ENCODE measurements at places on chromosomes 16 and 17. TPM values are rescaled to one million over a fixed set of nuclear protein-coding genes. Genes with fewer than 3 reads are reported as not detected.

GRCh38 chr16:12092544-12092921, 116.0 kb downstream of the SNX29 start:
- no peaks in the 10 kb centered on the region for H3K27me3 ChIP-seq
- no peak overlapping the region for H3K27ac ChIP-seq
- peaks cover 3% of the 10 kb centered on the region for H3K36me3 ChIP-seq
- no peak overlapping the region for H3K4me3 ChIP-seq
- no peak for DNase-seq

ST6GALNAC2 gene
- 1.9 TPM for total RNA-seq

- no peaks in the 10 kb centered on the region for H3K36me3 ChIP-seq
- peaks cover 42% of the 10 kb centered on the region for H3K4me1 ChIP-seq
- H3K27me3 ChIP-seq: peaks cover 3% of the 10 kb centered on the region
- peak overlapping the region; percentile 94 for H3K27ac ChIP-seq
- peak overlapping the region; percentile 66 for H3K4me3 ChIP-seq
- peak; percentile 21 for DNase-seq
Observed at GRCh38 chr16:49596068-49596467, 222.5 kb downstream of the C16orf78 start.

SHCBP1 gene
- 5.8 TPM for total RNA-seq

DNA sequence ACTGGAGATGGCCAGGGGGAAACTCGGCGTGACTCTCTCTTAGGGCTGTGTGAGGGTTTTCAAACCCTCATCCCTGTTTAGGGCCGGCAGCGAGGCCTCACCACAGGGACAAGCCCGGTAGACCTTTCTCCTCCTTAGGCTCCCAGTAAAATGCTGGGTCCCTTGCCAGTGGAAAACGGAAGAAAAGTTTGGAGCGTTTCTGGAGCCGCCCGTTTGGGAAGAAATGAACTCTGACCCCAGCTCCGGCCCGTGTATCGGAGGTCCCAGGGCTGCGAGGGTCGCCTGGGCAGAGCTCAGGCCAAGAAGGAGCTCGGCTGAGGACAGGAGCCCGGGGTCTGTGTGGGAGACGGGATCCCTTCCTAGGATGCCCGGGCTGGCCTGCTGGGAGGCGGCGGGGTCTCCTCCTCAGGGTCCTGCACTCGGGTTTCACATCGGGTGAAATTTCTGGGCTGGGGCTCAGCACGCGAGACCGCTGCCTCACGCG, 23.2 kb downstream of the ZNF213 start:
- no peak for DNase-seq
- H3K27ac ChIP-seq: peak overlapping the region; percentile 77
- H3K4me3 ChIP-seq: peak overlapping the region; percentile 80
- H3K36me3 ChIP-seq: no peaks in the 10 kb centered on the region
- peaks cover 21% of the 10 kb centered on the region for H3K4me1 ChIP-seq

GRCh38 chr17:60006160-60006559, 41.6 kb upstream of the RNFT1 start:
- H3K36me3 ChIP-seq: no peaks in the 10 kb centered on the region
- H3K27me3 ChIP-seq: peaks cover 26% of the 10 kb centered on the region
- H3K4me1 ChIP-seq: no peaks in the 10 kb centered on the region
- H3K4me3 ChIP-seq: no peak overlapping the region
- H3K27ac ChIP-seq: no peak overlapping the region

DNA sequence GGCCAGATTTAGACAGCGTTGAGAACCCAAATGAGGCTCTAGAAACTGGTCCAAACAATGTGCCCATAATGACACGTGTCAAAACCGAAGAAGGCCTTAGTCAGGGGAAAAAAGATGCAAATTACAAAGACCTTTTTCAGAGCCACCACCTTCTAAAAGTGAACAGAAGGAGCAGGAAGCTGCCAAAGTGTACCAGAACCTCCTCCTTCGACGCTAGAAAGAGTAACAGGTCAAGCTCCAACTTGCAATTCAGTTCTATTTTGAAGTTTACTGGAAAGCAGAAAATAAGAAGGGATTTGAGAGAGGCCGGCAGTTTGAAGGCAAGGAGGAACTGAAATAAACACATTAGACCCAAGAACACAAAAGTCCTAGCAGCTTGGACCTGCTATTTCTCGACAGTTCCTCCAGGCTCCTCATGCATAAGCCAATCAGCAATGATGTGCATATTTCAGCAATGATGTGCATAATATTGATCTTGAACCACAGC, 61.8 kb downstream of the XYLT1 start:
- no peaks in the 10 kb centered on the region for H3K27me3 ChIP-seq
- H3K27ac ChIP-seq: no peak overlapping the region
- no peak overlapping the region for H3K4me3 ChIP-seq

PEX12 gene
- 6.9 TPM for total RNA-seq

DNA sequence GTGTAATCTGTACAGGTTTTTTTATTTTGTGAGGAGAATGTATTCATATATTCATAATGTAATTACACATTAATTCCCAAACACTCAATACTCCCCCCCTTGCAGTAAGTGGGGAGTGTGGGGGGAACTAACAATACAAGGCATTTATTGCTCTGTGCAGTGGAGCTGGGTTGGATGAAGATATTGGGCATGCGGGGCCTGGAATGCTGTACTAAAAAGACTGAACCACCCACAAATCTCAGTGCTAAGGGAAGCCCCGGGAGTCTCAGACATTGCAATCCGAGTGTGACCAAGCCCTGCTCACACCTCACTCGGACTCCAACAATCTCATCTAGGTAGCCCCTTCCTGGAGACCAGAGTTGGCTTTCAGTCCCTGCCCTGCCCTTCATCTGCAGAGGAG, 6.0 kb downstream of the PLLP start:
- H3K4me3 ChIP-seq: no peak overlapping the region
- DNase-seq: no peak
- H3K4me1 ChIP-seq: peaks cover 25% of the 10 kb centered on the region
- H3K36me3 ChIP-seq: no peaks in the 10 kb centered on the region
- no peak overlapping the region for H3K27ac ChIP-seq

NAGS gene
- total RNA-seq: 0.29 TPM

HYDIN gene
- not detected for total RNA-seq

- H3K36me3 ChIP-seq: no peaks in the 10 kb centered on the region
- peak overlapping the region; percentile 78 for H3K27ac ChIP-seq
- H3K4me1 ChIP-seq: peaks cover 27% of the 10 kb centered on the region
- H3K27me3 ChIP-seq: no peaks in the 10 kb centered on the region
- no peak for DNase-seq
- H3K4me3 ChIP-seq: peak overlapping the region; percentile 73
Observed at GRCh38 chr16:30996985-30997724, 12.1 kb downstream of the HSD3B7 start.

DNA sequence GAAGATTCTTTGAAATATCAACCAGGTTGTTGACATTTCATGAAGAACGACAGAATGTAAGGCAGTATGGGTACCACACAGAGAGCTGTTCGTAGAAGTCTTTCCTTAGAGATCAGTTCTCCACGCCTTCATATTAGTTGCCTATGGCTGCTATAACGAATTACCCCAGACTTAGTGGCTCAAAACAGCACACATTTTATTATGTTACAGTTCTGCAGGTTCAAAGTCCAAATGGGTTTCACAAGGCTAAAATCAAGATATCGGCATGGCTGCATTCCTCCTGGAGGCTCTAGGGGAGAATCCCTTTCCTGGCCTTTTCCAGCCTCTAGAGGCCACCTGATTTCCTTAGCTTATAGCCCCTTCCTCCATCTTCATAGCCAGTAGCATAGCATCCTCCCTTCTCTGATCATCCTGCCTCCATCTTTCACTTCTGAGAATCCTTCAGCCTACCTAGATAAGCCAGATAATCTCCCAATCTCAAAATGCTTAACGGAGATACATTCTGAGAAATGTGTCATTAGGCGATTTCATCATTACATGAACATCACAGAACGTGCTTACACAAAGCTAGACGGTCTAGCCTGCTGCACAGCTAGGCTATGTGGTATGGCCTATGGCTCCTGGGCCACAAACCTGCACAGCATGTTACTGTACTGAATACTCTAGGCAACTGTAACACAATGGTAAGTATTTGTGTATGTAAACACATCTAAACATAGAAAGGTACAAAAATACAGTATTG, 26.0 kb downstream of the ERCC4 start:
- DNase-seq: no peak
- no peaks in the 10 kb centered on the region for H3K27me3 ChIP-seq
- no peak overlapping the region for H3K4me3 ChIP-seq
- no peak overlapping the region for H3K27ac ChIP-seq
- peaks cover 41% of the 10 kb centered on the region for H3K36me3 ChIP-seq
- H3K4me1 ChIP-seq: no peaks in the 10 kb centered on the region

DNA sequence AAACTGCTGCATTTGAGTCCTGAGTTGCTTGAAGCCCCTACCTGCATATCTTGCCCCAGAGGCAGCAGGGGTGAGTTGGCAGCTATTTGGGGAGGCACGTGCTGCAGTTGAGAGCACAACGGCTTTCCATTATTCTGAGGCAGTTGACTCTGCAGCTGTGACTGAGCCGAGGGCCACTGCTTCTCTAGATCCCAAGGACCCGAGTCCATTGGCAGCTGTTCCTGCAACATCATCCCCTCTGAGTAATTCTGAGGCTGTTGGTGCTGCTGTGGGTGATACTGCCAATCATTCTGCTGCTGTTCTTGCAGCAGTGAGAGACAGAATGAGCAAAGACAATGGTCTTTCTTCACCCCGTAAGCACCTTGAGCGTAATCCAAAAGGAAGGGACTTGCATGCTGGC, 12.7 kb downstream of the TERF2IP start:
- H3K4me3 ChIP-seq: no peak overlapping the region
- peaks cover 34% of the 10 kb centered on the region for H3K36me3 ChIP-seq
- no peak for DNase-seq
- no peaks in the 10 kb centered on the region for H3K27me3 ChIP-seq
- no peaks in the 10 kb centered on the region for H3K4me1 ChIP-seq
- no peak overlapping the region for H3K27ac ChIP-seq

DNA sequence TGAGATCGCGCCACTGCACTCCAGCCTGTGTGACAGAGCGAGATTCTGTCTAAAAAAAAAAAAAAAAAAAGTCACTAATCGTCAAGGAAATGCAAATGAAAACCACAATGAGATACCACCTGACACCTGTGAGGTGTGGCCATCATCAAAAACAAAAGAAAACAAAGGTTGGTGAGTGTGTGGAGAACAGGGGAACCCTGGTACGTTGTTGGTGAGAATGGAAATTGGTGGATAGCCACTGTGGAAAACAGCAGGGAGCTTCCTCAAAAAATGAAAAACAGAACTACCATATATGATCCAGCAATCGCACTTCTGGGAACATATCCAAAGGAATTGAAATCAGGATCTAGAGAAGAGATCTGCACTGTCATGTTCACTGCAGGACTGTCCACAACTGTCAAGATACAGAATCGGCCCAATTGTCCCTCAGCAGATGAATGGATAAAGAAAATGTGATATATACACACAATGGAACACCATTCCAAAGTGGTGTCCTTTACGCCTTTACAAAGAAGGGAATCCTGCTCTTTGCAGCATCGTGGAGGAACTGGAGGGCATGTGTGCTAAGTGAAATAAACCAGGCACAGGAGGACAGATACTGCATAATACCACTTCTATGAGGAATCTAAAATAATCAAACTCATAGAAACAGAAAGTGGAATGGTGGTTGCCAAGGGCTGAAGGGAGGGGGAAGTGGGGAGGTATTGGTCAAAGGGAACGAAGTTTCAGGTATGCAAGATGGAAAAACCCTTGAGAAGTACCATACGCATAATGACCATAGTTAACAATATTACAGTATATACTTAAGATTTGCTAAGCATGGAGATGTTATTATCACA, 63.5 kb upstream of the PLCG2 start:
- no peak overlapping the region for H3K4me3 ChIP-seq
- no peaks in the 10 kb centered on the region for H3K36me3 ChIP-seq
- no peak overlapping the region for H3K27ac ChIP-seq
- peaks cover 14% of the 10 kb centered on the region for H3K4me1 ChIP-seq
- H3K27me3 ChIP-seq: peaks cover 10% of the 10 kb centered on the region

CDH13 gene
- 30.7 TPM for total RNA-seq

OR1F1 gene
- not detected for total RNA-seq

DNA sequence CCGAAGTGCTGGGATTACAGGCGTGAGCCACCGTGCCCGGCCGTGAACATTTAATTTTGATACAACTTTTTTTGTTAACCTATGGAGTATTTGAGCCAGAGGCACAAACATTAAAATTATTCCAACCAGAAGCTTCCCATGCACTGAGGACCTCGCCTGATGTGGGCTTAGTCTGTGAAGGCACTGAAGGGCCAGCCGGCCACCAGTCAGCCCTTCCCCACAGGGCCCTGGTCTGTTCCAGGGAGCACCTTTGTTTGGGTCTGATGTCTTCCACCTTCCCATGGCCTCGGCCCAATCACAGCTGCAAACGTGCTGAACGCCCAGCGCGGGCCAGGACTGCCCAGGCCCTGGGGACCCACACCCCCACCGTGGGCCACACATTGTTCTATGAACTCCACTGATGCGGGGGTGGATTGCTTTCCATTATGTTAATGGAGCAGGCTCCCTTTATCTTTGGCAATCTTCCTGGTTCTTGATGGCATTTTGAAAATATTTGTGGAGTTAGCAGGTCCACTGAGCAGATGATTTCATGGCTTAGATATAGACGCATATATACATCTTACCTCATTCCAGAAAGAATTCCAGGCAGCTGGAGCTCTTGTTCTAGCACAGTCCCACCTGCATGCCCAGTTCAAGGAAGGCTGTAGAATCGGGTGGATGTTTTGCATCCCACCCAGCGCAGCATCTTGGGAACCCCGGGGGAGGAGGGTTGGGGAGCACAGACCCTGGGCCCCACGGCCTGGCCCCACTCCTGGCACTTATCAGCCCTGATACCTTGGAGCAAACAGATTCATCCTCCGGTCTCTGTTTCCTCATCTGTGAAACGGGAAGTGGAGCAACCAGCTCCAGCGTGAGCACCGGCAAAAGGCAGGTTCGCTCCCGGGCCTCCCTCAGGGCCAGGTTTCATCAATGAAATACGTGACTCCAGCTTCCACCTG, 14.5 kb downstream of the SPIRE2 start:
- no peaks in the 10 kb centered on the region for H3K27me3 ChIP-seq
- no peak for DNase-seq
- H3K36me3 ChIP-seq: no peaks in the 10 kb centered on the region
- no peak overlapping the region for H3K4me3 ChIP-seq

DNA sequence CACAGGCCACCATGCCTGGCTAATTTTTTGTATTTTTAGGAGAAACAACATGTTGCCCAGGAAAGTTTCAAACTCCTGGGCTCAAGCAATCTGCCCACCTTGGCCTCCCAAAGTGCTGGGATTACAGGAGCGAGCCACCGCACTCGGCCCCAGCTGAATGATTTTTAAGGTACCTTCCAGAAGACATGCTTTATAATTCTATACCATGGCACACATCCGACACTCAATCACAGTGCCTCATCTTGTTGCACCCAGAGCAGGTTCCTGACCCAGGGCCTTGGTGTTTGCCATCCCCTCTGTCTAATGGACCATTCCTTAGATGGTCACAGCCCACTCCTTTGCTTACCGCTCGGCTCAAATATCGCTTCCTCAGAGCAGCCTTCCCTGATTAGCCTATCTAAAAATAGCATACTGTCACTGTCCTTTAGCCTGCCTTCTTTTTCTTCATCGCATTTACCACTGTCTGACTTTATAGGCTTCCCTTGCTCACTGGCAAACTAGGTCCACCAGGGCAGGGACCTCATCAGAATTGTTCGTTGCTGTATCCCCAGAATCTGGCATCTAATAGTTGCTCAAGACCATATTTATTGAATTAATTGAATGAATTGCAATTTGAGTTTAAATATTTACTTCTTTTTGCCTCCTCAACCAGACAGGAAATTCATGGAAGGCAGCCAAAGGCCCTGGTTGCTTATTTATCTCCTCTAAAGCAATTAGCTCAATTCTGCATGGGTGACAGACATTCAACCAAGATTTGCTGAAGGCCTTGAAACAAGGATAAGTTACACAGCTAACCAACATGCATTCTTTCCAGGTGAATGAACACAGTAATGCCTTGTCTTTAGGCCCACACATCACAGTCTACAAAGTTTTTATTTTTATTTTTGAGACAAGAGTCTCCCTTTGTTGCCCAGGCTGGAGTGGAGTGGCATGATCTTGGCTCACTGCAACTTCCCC, 6.3 kb upstream of the TENT4B start:
- H3K4me1 ChIP-seq: peaks cover under 1% of the 10 kb centered on the region
- no peak overlapping the region for H3K27ac ChIP-seq
- H3K27me3 ChIP-seq: no peaks in the 10 kb centered on the region
- H3K4me3 ChIP-seq: no peak overlapping the region
- H3K36me3 ChIP-seq: no peaks in the 10 kb centered on the region

All from osteocyte (in vitro differentiated cells).